Tibial nerve (tissue), 4 donors: ENCODE measurements at places on chromosomes 6 and 20. TPM values are rescaled to one million over a fixed set of nuclear protein-coding genes. Genes with fewer than 3 reads are reported as not detected.

- no peaks in the 10 kb centered on the region for H3K36me3 ChIP-seq
- peaks cover 8% of the 10 kb centered on the region for H3K4me1 ChIP-seq
- no peaks in the 10 kb centered on the region for H3K27me3 ChIP-seq
- H3K27ac ChIP-seq: no peak overlapping the region
- H3K4me3 ChIP-seq: no peak overlapping the region
These were observed 235.3 kb upstream of the ZFP64 start for GRCh38 chr20:52426856-52427255.

Gene BPIFB2
- not detected for total RNA-seq

Gene AURKA
- total RNA-seq: 1.5 TPM

DNA sequence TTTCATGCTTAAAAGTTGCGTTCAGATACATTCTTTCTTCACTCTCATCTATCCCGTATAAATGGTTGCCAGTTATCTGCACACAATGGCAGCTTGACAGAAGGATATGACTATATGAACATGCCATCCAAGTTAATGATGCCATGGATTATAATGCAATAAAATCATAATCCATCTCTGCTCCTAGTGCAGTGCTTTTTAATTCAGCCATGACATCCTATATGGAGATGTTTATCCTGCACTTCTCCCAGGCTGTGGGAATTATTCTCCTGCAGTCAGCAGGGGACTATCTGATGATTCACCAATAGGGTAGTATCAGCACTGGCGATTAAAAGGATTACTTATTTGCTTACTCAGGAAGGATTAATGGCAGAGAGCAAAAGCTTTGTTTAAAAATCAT, 273.8 kb downstream of the SAMD5 start:
- H3K27ac ChIP-seq: no peak overlapping the region
- no peak for DNase-seq
- no peaks in the 10 kb centered on the region for H3K4me1 ChIP-seq
- H3K27me3 ChIP-seq: no peaks in the 10 kb centered on the region
- H3K4me3 ChIP-seq: no peak overlapping the region

GRCh38 chr6:16761471-16762267, 409 bp upstream of the ATXN1 start:
- H3K4me1 ChIP-seq: peaks cover 14% of the 10 kb centered on the region
- peak overlapping the region; percentile 97 for H3K27ac ChIP-seq
- H3K27me3 ChIP-seq: no peaks in the 10 kb centered on the region
- peak overlapping the region; percentile 96 for H3K4me3 ChIP-seq
- peak; percentile 74 for DNase-seq
- H3K36me3 ChIP-seq: no peaks in the 10 kb centered on the region

Gene HEY2
- total RNA-seq: 7.3 TPM

Gene TMEM217
- not detected for total RNA-seq

DNA sequence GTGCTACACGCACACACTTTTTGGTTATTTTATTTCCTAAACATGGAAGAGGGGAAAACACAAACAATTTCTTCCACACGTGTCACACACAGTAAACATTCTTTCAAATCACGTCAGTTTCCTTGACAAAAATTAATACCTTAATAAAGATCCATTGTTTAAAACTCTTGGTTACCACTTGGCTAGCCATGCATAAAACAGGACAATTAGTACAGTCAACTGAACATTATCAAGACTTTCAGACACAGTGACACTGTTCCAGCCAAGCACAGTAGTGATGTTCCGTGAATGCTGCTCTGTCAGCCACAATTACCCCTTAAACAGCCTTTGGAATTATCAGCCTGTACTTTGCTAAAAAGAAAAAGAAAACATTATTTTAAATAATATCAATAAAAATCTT, 50.8 kb downstream of the GMDS start:
- H3K36me3 ChIP-seq: no peaks in the 10 kb centered on the region
- H3K4me3 ChIP-seq: no peak overlapping the region
- H3K4me1 ChIP-seq: peaks cover 24% of the 10 kb centered on the region
- DNase-seq: no peak
- no peak overlapping the region for H3K27ac ChIP-seq

GRCh38 chr6:87794922-87795885, 93.2 kb upstream of the AKIRIN2 start:
- no peak for DNase-seq
- H3K36me3 ChIP-seq: no peaks in the 10 kb centered on the region
- no peaks in the 10 kb centered on the region for H3K27me3 ChIP-seq
- H3K4me3 ChIP-seq: no peak overlapping the region

DNA sequence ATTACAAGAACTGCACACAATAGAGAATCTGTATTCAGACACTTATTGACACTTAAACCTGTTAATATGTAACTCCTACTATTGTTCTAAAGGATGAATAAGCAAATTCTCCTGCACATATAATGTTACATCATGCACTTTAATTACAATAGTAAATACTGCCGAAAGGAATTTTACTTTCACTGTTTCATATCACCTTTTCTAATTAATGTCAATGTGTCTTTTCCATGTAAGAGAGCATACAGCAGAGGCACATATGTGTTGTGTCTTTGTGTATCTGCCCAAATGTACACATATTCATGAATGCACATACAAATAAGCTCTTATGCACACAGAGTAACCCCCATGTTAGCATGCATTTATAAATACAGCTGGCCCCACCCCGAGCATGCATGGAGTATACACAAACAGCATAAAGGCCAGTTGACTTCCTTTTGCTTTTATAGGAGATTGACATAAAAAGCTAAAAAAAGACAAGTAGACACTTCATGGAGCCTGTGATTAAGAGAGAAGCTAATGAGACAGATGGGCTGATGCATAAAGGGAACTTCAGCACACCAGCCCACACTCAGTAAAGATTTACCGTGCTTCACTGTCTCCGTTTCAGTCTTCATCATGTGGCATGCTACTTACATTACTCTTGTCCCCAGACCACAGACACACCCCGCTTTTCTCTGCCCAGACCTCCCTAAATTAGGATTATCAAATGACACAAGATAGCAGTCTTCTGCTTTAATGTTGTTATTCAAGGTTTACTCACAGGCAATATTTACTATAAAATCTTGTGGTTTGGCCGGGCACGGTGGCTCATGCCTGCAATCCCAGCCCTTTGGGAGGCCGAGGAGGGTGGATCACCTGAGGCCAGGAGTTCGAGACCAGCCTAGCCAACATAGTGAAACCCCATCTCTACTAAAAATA, 184.6 kb downstream of the ATXN1 start:
- no peak overlapping the region for H3K4me3 ChIP-seq
- H3K27me3 ChIP-seq: no peaks in the 10 kb centered on the region

Gene NTSR1
- total RNA-seq: 0.30 TPM

- H3K27ac ChIP-seq: no peak overlapping the region
- DNase-seq: no peak
- no peaks in the 10 kb centered on the region for H3K27me3 ChIP-seq
These were observed 186.8 kb downstream of the CDH26 start for GRCh38 chr20:60144974-60145527.

Gene IDH3B
- 127 TPM for total RNA-seq

Gene SRSF12
- under 0.01 TPM for total RNA-seq

Gene CBLN4
- total RNA-seq: 6.1 TPM

Gene MUC22
- total RNA-seq: not detected

DNA sequence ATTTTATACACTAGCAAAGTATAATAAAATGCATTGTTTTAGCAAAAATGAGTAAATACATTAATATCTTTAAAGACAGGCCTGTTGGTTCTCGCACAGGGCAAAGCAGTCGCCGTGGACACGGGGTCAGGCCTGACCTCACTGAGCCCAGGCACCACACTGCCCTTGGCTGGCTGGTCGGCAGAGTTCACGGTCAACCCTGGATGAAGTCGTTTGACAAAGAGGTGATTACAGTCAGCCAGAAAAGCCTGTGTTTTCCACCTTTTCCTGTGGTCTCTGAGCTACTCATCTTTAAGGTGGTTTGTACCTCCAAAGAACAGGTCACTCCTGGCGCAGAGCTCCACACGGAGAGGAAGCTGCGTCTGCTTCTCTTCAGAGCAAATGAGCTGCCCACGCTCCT, 191.5 kb downstream of the DLL1 start:
- H3K27me3 ChIP-seq: no peaks in the 10 kb centered on the region
- no peak overlapping the region for H3K4me3 ChIP-seq
- H3K4me1 ChIP-seq: no peaks in the 10 kb centered on the region

- no peaks in the 10 kb centered on the region for H3K27me3 ChIP-seq
- no peak overlapping the region for H3K27ac ChIP-seq
- no peak overlapping the region for H3K4me3 ChIP-seq
- no peaks in the 10 kb centered on the region for H3K36me3 ChIP-seq
- no peak for DNase-seq
- no peaks in the 10 kb centered on the region for H3K4me1 ChIP-seq
These were observed 46.0 kb upstream of the TASP1 start for GRCh38 chr20:13684566-13685222.

Gene EPHA7
- total RNA-seq: 2.0 TPM

Gene MEI4
- total RNA-seq: not detected

DNA sequence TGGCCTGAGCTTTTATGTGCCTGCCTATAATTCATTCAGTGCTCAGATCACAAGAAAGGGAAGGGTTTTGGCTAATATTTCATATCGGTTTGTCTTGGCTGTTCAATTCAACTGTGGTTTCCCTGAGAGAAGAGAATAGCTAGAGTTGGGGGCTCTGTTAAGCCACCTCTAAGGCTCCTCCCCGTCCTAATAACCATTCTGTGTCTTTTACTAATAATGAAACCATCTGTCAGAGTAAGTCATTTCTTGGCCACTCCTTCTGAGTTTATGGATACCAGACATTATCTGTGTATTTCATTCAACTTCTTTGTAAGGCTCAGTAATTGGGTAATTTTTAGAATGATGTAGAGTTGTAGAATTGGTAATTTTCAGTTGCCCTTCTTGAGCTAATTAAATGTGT, 5.2 kb downstream of the STX11 start:
- H3K4me3 ChIP-seq: no peak overlapping the region
- DNase-seq: no peak
- no peaks in the 10 kb centered on the region for H3K36me3 ChIP-seq
- peaks cover 15% of the 10 kb centered on the region for H3K4me1 ChIP-seq
- no peaks in the 10 kb centered on the region for H3K27me3 ChIP-seq

Gene MAP1LC3A
- total RNA-seq: 135 TPM

DNA sequence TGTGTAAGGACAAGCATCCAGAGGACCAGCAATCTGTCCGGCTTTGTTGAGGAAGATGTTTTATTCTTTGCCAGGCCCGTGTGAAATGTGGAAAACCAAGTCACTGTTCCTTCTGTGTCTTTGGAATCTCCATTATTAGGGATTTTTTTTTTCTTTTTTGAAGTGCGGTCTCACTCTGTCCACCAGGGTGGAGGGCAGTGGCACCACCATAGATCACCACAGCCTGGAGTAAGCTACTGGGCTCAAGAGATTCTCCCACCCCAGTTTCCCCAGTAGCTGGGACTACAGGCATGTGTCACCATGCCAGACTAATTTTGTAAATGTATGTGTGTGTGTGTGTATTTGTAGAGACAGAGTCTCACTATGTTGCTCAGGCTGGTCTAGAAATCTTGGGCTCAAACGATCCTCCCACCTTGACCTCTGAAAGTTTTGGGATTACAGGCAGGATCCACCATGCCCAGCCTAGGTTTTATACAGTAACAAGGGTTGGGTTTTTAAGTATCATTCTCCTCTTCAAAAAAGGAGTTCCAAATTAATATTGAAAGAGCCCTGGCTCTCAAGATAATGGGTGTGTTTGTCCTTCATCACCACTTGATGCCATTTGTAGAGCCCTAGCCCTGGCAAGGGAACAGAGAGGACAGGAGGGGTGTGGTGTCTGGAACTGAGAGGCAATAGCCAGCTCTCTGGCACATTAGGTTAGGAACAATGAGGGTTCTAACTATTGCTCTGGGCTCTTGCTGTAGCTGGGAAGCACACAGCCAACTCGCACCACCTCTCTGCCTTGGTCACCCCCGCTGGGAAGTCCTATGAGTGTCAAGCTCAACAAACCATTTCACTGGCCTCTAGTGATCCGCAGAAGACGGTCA, 3.1 kb downstream of the LAMP5 start:
- H3K27me3 ChIP-seq: no peaks in the 10 kb centered on the region
- H3K27ac ChIP-seq: no peak overlapping the region
- H3K4me3 ChIP-seq: no peak overlapping the region
- no peak for DNase-seq

Gene CDH4
- 2.3 TPM for total RNA-seq

DNA sequence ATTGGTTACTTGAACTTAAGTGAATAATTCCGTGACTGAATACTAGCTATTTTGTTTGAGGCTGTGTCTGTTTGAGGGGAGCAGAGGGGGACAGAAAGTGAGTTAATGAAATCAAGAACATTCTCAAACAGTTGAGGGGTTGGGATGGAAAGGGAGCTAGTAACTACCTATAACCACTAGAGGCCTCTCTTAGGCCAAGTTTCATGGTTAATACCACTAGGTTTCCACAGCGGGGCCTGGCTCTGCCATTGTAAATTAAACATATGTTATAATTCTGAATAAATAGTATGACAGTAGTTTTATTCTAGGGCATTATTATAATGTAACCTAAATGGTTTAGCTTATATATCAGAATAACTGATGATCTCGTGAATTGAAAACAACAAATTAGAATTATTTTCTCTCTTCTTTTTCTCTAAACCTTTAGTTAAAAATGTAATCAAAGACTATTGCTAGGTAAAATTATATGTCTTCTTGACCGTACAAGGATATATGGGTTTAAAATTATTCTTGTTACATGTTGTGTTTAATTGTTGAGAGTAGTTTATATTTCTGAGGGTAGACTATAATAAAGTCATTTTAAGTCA, 108.1 kb downstream of the BCKDHB start:
- H3K4me3 ChIP-seq: no peak overlapping the region
- no peaks in the 10 kb centered on the region for H3K36me3 ChIP-seq
- no peaks in the 10 kb centered on the region for H3K27me3 ChIP-seq
- H3K4me1 ChIP-seq: no peaks in the 10 kb centered on the region
- no peak overlapping the region for H3K27ac ChIP-seq

DNA sequence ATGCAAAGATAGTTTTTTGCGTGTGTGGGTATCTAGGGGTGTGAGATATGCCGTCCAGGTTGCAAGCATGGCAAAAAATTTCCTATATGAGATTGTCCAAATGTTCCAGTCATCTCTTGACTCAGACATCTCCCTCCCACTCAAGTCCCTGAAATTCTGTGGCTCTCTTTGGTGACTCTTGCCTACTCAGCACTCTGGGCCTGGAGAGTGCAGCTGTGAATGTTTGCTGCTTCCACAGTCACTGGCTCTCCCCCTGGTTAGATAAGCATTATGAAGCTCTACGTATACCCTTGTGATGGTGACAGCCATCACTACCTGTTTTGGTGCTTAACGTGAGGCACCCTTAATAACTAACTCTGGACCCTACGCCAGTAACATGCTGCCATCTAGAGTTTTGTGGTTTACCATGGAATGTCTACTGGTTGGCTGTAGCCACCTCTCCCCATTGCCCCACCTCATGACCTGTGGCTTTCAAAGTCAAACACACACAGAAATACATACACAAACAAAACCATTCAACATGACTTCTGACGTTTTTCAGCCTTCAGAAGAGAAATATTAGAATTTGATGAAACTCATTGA, 621.9 kb upstream of the CITED2 start:
- H3K27me3 ChIP-seq: no peaks in the 10 kb centered on the region
- no peak for DNase-seq
- H3K4me3 ChIP-seq: no peak overlapping the region
- no peaks in the 10 kb centered on the region for H3K36me3 ChIP-seq
- H3K4me1 ChIP-seq: peaks cover 7% of the 10 kb centered on the region
